ENCODE measurements at places on chromosomes 5 and 9.

DNA sequence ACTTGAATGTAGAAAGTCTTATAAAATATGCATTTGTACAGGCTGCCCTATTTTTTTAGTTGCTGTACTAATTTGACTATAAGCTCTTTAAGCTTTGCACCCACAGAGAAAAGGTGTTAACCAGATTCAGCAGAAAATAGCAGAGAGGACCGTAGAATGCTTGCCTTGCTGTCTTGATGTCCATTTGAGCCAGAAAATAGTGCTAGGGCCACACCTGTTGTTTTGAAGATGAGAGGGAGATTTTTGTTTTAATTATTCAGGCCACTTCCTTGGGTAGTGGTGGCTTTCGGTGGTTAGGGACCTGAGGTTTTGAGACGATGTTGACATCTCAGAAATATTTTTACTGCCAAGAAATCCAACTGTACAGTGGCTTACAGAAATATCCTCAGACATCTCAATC lies 196.0 kb downstream of the SPATA31D1 start:
- no peak for DNase-seq

- DNase-seq, result no peak
Observed at GRCh38 chr5:116616876-116617275, 42.3 kb upstream of the SEMA6A start.

DNA sequence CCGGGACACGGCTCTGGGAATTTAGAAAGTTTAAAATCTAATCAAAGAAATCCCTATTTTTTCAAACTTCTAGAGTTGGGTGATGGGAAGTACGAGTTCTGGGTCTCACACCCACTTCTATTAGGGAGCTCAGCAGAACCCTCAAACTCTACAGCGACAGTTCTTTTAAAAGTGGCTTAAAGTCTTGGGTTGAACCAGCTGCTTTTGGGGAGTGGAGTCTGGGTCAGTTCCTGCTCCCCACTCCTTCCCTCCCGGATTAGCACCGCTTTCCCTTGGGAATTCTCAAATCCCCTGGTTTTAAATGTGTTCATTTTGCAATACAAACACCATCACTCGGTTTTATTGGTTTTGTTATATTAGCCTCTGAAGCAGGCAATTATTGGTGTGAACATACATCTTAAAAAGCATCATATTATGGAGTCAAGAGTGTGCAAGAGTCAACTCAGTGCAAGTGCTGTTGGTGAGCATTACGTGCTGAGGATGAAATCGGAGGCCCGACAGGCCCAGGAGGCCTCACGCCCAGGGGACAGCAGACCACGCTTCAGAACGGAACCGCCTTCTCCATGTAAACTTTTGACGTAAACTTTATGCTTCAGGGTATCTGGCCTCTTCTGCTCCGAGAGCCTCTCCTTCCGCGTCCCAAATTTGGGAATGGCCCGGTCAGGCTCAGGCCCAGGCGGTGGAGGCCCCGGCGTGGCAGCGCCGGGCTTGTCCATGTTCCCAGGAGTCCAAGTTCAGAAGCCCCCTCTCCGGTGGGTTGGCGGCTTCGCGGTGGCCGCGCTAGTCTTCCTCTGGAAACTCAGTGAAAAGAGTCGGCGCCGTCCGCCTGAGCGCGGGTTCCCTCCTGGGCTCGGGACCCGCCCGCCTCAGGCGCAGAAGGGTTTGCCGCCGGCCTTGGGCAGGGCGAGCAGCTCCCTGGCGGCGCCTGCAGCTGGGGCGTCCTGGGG lies 5.3 kb downstream of the IRX4 start:
- no peak for DNase-seq

- no peak for DNase-seq
Observed at GRCh38 chr5:167822241-167822640, 469.2 kb upstream of the WWC1 start.

GRCh38 chr5:90365328-90365727 lies 44.2 kb downstream of the CETN3 start:
- no peak for DNase-seq

DNA sequence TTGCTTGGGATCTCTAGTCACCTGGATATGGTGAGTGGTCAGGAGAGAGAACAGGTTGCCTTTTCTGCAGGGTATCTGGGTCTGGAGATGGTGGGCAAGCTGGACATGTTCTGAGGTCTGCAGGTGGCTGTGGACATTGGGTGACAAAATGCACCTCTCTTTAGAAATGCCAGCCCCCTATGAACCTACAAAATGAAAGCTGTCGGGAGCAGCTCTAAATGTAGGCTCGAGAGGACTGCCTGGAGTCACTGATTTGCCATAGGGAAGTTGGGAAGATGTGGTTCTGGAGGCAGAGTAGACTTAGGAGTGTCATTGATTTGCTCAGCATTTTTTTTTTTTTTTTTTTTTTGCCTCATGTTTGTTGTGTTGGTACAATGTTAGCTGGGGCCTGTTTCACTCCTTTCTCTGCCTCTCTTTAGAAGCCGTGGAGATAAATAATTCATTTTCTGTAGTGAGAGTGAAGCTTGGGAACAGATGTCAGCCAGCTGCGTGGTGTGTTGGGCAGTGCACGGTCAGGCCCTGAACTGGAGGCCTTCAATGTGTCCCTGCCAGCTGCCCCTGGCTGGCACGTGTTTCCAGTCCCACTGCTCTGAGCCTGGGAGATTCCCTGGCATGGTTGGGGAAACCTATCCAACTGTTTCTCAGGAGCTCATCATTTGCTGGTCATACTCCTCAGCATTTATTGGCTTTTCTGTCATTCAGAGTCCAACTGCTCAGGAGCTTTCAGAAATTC lies 5.4 kb downstream of the RGS3 start:
- DNase-seq, result no peak

GRCh38 chr9:20619487-20620200 lies 2.7 kb downstream of the MLLT3 start:
- no peak for DNase-seq

DNA sequence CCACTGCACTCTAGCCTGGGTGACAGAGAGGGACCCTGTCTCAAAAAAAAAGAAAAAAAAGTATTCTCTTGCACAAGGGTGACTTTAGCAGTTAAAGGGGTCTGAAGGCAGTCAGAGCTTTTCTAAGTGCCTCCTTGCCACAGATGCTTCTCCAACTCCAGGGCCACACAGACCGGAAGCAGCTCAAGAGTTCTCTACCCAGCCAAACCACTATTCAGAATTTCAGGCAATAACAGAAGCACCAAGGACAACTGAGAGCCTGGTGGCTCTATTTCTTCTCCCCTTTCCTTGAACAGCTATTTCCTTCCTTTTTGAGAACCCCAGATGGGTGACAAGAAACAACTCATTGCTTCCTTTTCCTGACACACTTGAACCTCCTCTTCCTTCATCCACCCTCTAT lies 2.2 kb downstream of the FAM219A start:
- no peak for DNase-seq

- DNase-seq, result no peak
Observed at GRCh38 chr5:133423011-133423617, 189.2 kb downstream of the FSTL4 start.

- no peak for DNase-seq
Observed at GRCh38 chr5:60779466-60779865, 64.6 kb downstream of the ELOVL7 start.

DNA sequence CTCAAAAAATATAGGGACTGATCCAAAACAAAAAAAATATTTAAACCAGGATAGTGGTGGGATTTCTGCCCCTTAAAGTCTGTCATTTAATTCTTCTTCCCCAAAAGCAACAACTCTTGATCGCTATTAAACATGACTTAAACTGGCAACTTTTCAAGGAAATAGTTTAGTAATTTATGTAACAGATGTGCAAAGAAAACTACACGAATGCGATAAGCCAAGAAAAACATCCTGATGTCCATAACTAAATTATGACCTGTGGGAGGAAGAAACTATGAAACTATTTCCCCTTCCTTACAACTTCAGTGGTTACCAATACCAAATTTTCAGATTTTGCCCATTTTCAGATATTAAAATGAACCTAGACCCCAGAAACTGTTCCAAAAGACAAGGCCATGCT lies 31.5 kb downstream of the CLINT1 start:
- no peak for DNase-seq

- DNase-seq, result no peak
Observed at GRCh38 chr9:133199648-133200321, 9.3 kb downstream of the OBP2B start.

DNA sequence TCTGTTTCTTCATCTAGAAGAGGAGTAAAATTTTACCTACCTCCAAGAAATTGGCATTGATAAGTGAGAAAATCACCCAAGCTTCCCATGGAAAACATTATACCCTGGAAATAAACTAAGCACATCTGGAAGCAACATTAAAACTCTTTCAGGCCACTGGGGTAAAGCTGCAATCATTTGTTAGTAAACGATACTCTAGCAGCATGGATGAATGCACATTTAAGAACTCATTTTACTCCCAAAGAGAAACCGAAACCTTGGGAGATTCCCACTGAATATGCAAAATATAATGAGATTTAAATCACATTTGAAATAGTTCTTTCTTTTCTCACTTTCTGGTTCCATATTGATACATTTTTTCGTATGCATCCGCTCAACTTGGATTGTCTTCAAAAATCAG lies 467.5 kb downstream of the EFNA5 start:
- no peak for DNase-seq

GRCh38 chr5:170639221-170639925 lies 135.6 kb downstream of the KCNIP1 start:
- DNase-seq, result no peak

GRCh38 chr5:3564116-3564515 lies 31.5 kb upstream of the IRX1 start:
- no peak for DNase-seq

DNA sequence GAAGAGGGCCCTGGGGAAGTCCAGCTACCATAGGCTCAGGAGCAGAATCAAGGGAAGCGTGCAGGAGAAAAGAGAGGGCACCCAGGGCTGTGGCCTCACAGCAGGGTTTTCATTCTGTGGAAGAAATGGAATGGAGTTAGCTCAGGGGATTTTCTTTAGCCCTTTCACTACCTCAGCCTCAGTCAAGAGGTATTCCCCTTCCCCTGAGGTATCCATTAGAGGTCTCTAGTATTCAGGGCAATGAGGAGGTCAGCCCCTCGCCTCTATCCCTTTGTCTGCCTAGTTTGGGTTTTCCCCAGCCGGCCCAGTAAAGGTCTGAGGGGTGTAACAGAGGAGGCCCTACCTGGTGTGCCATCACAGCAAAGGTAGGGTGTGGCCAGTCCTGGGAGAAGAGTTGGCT lies 21.5 kb downstream of the GFRA3 start:
- no peak for DNase-seq

GRCh38 chr9:114070188-114071103 lies 7.7 kb downstream of the AMBP start:
- no peak for DNase-seq

GRCh38 chr5:148806520-148806931 lies 19.9 kb upstream of the ADRB2 start:
- DNase-seq, result no peak

DNA sequence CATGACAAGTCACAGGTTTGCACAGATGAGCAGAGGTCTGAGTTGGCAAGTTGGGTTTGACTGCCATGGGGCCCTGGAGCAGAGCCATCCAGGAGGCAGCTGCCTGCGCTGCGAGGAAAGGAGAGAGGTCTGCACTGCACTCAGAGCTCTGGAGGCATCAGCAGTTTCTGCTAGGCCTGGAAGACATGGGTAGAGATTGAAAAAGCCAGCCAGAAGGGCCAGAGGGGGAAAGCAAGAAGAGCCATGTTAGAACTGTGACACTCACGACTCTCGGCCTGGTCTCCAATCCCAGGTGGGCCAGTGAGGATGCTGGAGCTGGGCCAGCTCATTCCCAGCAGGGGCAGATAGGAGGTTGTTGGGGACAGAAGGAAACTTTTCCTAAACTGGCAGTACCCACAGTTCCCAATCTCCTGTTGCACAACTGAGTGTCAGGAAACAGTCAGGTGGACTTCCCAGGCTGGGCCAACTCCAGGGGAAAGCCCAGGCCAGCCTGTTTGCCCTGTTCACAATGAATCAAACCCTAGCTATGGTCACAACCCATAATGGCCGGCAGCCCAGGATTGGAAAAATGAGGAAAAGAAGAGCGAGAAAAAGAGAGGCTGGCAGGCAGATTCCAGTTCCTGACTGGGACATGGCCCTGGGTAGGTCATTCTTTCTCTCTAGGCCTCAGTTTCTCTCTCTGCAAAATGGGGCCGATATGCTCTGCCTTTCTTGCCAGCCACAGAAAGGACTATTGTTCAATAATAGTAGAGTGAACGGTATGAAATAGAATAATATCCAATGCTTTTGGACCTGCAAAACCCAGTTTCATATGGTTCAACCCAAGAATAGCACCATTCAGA lies 7.8 kb upstream of the ORM1 start:
- no peak for DNase-seq

- no peak for DNase-seq
Observed at GRCh38 chr9:88816141-88816540, 175.1 kb upstream of the S1PR3 start.

GRCh38 chr9:15317836-15318235 lies 10.8 kb upstream of the TTC39B start:
- DNase-seq, result no peak

DNA sequence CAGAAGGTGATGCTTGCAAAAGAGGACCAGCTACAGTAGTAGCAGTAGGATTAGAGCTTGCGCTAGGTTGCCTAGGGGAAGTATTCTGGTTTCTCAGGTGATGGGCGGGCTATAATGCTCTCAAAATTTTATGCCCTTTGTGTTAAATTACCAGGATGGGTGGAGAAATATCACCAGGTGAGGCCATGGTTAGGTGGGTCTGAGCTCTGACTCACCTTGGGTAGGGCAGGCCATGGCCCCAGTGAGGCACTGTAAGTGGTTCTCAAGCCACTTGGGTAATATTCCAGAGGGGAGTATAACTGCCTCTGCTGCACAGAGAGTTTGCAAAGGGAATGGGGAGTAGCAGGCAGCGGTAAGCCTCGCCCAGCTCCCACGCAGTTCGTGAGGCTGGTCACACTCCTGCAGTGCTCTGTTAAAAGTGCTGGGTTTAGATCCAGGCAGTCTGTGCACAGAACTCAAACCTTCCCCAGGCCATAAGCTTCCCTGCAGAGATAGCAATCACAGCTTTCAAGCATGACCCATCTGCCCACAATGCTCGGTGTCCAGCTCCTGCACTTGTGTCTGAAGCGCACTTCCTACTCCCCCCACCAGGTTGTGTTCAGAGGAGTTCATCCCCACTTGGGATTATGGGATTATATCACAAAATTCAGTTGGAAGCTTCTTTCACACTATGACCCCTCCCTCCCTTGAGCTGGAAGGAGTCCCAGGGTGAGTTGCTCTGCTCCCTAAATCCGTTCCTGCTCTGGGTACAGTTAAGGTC lies 575.0 kb downstream of the CHSY3 start:
- DNase-seq, result no peak

Measured in stromal cell of bone marrow (primary cell).